ENCODE measurements at places on chromosomes 13 and 19.

GRCh38 chr13:110984381-110984780 lies 69.5 kb upstream of the ANKRD10 start:
- no peak for DNase-seq

- DNase-seq = no peak
These were observed 51.7 kb downstream of the C1QTNF9 start for GRCh38 chr13:24361113-24361512.

- peak; percentile 14 for DNase-seq
These were observed at the start of gene FLT3 for GRCh38 chr13:28100150-28101121. FLT3 (minus strand) TSS chr13:28100576; CDS start chr13:28100510, 66 bp downstream.

DNA sequence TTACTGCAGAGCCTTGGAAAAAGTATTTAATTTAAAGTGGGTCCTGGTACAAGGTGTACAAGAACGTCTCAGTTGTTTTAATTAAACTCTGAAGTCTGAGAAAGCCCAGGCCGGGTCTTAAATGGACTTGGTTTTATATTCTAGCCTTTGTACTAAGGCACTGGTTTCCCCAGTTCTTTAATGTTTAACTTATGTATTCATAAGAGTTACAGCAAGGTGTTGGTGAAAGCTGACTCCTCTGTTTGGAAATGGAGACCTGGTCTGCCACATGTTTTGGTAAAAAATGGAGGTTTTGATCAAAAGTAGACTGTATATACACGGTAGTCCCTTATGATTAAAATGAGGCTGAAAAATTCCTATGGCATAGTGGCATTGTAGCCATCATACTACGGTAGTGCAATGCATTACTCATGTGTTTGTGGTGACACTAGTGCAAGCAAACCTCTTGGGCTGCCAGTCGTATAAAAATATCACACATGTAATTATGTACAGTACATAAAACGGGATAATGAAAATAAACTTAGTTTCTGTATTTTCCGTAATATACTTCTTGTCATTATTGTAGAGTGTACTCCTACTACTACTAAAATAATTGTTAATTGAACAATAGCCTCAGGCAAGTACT lies 883.4 kb upstream of the SPRY2 start:
- DNase-seq = no peak

DNA sequence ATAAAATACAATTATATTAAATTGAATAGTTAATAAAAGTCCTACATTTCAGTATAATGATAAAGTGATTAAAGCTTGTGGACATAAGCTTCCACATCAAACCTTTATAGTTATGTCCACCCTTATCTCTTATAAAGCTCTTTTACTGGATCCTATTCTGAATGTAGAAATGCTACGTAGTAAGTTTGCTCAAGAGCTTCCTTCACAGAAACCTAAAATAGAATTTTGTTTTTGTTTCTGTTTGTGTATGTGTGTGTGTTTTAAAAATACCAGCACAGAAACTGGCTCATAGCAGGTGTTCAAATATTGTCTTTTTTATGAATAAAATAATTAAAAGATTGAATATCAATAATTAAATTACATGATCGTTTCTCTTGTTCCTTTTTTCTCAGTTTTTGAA lies 21.0 kb upstream of the UFM1 start:
- DNase-seq = no peak

DNA sequence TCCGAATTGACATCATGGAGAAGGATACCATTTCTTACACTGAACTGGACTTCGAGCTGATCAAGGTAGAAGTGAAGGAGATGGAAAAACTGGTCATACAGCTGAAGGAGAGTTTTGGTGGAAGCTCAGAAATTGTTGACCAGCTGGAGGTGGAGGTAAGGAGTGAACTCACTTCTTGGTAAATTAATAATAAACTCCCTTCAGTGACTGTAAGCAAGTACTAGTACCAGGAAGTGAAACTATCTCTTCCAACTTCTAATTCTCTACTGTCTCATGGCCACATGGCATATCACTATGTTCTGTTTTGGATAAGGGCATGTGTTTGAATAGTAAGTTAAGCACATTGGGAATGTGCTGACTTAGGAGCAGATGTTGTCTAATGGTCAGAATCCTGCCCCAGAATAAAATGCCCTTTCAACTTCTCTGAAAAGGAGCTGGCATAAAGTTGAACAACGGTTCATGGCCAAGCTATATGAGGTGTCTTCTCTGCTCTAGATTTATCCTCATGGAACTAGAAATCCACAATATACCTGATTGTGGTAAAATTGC lies 13.4 kb downstream of the OLFM4 start:
- DNase-seq = no peak

- DNase-seq = no peak
These were observed 641 bp downstream of the SGTA start for GRCh38 chr19:2782329-2782935.

GRCh38 chr19:41192574-41193429 lies at the start of gene CYP2S1:
CYP2S1 (plus strand) TSS chr19:41193219; CDS start chr19:41193265, 46 bp downstream.
- DNase-seq = peak; percentile 17

DNA sequence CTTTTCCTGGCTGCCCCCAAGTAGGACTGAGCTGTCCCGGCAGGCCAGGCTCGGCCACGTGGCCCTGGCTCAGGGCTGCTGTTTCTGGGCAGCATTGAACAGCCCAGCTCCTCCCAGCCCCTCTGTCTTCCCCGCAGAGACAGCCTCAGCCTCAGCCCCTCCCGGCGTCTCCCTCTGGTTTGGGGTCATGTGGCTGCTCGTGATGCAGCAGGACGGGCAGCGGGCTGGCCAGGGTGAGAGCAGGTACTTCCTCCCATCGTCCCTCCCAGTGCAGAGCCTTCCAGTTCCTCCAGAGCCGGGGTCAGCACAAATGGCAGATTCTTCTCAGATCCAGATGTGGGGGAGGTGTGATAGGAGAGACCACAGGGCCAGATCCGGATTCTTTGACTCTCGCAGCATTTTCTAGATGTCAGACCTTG lies 114.6 kb downstream of the KDM4B start:
- DNase-seq = no peak

DNA sequence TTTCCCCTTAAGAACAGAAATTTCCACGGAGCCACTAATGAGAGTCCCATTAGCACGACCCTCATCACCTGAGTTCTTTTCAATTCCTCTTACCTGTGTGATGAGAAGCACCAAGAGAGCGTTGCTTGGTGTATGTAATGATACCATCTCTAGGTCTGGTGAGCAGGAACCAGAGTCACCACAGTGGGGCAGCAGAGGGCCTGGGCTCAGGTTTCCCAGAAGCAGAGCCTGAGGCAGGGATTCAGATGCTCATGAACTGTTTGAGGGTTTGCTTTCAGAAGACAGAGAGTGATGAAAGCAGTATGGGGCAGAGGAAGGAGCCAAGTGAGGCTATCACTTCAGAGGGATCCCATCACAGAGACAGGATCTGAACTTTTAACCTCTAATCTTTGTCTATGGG lies 3.1 kb upstream of the PTPRH start:
- peak; percentile 21 for DNase-seq

DNA sequence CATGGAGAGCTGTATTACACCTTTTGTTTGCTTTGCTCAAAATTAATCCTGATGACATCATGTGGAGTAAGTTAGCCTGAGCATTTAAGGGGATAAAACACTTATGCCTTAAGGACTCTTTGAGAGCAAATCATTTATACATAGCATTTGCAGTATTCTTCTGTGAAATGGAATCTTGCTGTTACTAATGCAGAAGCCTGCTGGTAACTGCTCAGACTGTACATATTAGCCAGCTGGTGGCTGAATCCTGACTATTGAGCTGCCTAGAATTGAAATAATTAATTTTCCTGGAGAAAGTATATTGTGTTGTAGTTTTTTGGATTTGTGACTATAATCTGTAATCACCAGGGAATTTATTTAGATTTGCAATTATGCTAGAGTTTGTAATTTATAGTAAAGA lies 363.2 kb downstream of the GPC6 start:
- DNase-seq = no peak

DNA sequence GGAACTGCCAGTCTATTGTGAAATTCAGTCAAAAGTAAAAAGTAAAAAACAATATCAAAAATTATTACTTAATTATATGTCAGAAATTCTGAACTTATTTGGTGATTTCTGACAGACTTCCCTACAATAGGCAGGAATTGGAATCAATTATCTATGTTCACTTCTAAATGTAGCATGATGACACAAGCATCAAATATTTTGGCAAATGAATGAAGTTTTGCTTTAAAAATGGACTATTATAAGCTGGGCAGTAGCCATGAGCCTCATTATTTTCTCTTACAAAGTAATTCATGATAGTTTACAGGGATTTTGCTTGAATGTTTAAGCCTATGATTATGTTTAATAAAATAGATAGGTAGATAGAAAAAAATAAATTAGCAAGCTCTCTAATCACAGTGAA lies 582.6 kb downstream of the SLITRK6 start:
- DNase-seq = no peak

DNA sequence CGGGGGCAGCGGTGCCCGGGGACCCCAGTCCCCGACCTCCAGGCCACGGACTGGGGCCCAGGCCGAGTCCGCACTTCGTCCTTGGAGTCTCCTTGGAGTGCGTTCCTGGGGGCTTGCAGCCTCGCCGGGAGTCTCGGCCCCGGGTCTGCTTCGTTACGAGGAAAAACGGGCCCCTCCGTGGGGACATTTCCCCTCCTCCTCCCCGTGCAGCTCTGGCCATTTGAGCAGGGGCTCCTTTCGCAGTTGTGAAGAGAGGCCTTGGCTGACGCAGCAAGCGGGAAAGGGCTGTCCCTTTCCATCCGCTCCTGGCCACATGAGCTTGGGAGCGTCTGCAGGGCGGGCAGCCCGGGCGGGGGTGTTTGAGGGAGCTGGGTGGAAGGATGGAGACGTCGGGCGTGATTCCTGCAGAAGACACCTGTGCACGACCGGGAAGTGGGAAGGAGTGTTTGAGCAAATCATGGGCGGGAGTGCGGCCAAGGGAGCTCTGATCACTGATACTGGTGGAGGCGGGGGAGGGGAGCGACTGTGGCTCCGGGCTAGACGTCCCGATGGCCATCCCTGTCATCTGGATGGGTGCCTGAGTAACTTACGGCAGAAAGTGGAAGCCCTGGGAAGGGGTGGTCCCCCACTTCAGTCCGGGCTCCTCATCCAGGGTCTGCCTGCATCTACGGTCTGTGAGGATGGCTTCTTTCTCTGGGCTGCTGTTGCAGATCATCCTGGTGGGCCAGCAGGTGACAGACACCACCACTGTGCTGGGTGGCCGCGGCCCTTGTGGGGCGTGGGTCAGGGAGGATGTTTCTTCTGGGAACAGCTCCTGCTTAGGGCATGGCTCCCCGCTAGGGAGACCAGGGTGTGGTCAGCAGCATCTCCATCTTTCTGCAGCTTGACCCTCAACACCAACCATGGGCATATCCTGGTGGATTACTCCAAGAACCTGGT lies 736 bp downstream of the GPI start:
- no peak for DNase-seq

- DNase-seq = no peak
These were observed 706.5 kb upstream of the MIR17HG start for GRCh38 chr13:90640976-90641375.

DNA sequence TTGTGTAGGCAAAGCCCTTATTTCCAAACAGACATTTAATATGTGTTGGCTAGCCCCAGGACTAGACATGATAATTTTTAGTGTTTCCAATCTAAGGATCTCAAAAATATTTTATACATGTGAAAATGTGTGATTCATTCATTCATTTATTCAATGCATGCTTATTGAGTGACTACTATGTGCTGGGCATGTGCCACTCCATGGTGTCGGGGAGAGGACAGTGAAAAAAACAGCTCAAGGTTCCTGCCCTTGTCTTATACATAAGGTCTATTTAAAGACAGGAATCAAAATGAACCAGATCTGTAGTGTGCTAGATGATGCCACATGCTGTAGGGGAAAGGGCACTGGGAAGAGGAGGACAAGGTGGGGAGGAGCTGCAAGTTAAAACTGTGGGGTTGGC lies 36.5 kb downstream of the GJA3 start:
- DNase-seq = no peak

GRCh38 chr19:9849791-9850190 lies 14.7 kb downstream of the PIN1 start:
- no peak for DNase-seq

DNA sequence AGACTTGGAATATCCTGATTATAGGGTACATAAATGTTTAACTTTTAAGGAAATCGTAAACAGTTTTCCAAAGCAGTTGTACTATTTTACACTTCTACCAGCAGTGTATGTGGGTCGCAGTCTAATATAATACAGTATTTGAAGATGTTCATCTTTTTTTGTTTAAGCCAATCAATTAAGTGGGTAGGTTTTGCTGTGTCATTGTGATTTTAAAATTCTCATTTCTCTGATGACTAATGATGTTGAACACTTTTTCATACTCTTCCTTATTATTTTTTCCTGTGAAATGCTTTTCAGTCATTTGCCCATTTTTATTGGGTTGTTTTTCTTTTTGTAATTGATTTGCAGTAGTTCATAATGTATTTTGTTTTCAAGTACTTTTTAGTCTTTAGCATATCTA lies 2689.7 kb downstream of the PCDH9 start:
- no peak for DNase-seq

DNA sequence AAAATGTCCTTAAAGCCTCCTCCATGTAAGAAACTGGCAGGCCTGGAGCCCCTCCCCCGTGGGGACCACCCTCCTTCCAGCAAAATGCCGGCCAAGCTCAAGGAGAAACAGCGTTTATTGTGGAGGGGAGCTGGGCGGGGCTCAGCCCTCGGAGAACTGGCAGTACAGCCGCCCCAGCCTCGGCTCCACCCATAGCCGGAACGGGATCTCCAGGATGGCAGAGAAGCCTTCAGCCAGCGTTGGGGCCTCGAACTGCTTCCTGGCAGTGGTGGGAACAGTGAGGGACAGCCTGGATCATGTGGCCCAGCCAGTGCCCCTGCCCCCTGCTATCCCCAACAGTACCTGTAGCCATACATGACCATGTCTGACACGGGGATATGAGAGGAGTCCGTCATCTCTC lies 6.3 kb downstream of the PNKP start:
- DNase-seq = no peak

- no peak for DNase-seq
These were observed 498 bp downstream of the LILRB1 start for GRCh38 chr19:54630782-54631181.

DNA sequence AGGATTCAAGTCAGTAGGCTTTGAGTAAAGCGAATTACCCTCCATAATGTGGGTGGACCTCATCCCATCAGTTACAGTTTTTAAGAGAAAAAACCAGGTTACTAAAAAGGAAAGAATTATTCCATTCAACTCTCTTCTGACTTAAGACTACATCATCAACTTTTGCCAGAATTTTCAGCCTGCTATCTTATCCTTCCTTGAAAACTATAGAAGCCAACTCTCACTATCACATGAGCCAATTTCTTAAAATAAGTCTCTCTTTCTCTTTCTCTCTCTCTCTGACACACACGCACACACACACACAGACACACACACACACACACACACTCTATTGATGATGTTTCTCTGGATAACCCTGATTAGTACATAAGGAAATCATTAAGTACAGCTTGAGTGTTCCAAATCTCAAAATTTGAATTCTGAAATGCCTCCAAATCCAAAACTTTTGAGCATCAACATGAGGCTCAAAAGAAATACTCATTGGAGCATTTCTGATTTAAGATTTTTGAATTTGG lies 217.0 kb upstream of the PRR20A start:
- DNase-seq = no peak

DNA sequence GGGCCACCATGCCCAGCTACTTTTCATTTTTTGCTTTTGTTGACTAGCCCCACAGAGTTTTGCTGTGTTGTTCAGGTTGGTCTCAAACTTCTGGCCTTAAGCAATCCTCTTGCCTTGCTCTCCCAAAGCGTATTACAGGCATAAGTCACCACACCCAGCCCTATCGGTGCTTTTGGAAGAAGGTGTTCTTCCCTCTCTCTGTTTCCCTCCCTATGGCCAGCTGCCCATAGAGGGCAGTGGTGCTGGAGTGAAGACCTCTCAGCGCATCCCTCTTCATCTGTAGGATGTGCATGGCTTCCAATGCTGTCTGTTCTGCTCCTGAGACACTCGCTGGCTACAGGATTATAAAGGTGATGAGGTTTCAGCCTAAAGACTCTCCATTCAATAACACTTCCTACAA lies 1.3 kb upstream of the CD22 start:
- no peak for DNase-seq

Data from CD4-positive, alpha-beta memory T cell (primary cell).